ENCODE measurements at places on chromosomes 2 and 18. TPM values are rescaled to one million over a fixed set of nuclear protein-coding genes. Genes with fewer than 3 reads are reported as not detected.

GRCh38 chr18:24138789-24139616 is at the start of gene CABYR:
Gene CABYR, plus strand, starts transcription at chr18:24139062. Its CDS starts 4,053 bp downstream, at chr18:24143115.
- DNase-seq = peak; percentile 67

DNA sequence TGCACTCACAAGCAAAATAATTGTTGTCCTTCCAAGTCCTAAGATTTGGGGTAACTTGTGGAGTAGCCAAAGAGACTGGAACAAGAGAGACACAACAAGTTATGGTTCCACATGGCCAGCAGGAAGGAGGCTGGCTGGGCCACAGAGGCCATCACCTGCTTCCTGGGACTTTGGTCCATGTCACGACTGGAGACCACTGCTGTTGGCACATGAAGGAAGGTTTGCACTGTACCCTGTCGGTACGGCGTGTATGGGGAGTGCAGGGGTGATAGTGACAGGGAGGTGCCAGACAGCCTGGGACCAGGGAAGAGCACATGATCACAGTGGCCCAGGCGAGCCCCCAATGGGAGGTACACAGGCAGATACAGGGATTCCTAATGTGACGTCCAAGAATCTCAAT is 15.5 kb downstream of the SLC66A2 start:
- no peak for DNase-seq

GRCh38 chr18:22466608-22467395 is 49.1 kb upstream of the CTAGE1 start:
- DNase-seq = no peak

GRCh38 chr18:47427923-47428637 is 176.6 kb upstream of the SKOR2 start:
- DNase-seq = no peak

DNA sequence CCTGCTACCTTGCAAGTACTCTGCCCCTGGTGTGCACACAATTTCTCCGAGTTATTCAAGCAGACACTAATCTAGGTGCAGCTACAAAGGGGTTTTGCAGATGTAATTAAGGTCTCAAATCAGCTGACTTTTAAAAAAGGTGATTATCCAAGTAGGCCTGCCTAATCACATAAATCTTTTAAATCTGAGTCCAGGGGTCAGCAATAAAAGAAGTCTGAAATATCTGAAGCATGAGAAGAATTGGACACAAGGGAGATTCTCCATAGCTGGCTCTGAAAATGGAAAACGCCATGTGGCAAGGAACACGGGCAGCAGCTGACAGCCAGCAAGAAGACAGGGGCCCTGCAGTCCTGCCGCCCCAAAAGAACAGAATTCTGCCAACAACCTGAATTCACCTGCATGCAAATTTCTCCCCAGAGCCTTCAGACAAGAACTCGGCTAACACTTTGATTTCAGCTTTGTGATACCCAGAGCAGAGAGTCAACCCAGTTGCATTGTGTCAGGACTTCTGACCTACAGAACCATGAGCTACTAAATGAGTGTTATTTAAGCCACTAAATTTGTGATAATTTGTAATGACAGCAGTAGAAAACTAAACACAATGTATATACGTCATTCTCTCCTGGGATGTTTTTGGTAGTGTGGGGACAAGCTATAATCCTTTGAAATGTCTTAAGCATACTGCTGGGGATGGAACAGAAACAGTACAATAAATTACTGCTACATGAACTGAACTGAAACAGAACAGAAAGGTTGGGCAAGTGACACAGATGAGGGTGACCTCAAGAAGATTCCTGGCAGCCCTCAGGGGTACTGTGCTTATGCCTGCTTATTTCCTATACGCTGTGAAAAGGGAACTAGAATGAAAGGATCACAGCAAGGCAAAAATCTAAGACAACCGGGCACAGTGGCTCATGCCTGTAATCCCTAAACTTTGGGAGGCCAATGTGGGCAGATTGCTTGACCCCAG is 3.2 kb downstream of the INO80C start:
- DNase-seq = no peak

GRCh38 chr2:238975408-238975807 is 127.5 kb downstream of the TWIST2 start:
- DNase-seq = no peak

Gene AGXT
- not detected for total RNA-seq

Gene KDM3A
- total RNA-seq = 38.2 TPM

Measured in upper lobe of left lung (tissue), 6 donors.